ENCODE measurements at places on chromosomes 7 and 10. TPM values are rescaled to one million over a fixed set of nuclear protein-coding genes. Genes with fewer than 3 reads are reported as not detected.

Gene MLXIPL
- not detected for polyA plus RNA-seq

Gene ERLIN1
- polyA plus RNA-seq = 11.8 TPM

Gene LIPF
- polyA plus RNA-seq = not detected

Gene FGL2
- polyA plus RNA-seq = 4.1 TPM

Gene AKR1C4
- polyA plus RNA-seq = not detected

GRCh38 chr10:30436671-30437030 is 2.7 kb downstream of the MAP3K8 start:
- no peak for DNase-seq

- no peak for DNase-seq
These were observed 665 bp downstream of the INSYN2A start for GRCh38 chr10:127195571-127196281.

DNA sequence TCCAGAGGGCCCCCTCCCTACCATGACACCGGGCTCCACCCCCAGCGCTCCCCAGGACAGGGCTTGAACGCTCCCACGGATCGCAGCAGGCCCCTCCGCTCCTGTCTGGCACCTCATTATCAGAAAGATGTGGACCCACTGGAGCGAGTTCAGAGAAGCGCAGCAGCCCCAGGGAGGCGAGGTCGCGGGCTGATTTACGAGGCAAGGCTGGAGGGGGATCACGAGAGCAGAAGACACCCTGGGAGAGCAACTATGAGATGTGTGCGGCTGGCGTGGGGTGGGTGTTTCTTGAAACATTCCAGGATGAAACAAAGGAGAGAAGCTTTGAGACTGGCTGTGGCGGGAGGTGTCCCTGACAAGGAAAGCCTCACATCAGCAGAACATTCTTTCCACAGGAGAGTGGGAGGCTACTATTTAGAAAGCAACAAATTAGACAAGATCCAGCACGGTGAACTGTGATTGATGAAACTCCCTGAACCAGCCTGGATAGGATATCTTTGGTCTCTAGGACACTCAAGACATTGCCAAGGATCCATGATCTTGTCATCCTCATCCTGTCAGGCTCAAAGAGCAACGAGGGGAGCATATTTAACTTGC is 66.0 kb downstream of the JCAD start:
- no peak for DNase-seq

GRCh38 chr7:135942614-135943013 is 34.5 kb downstream of the MTPN start:
- no peak for DNase-seq

- DNase-seq = no peak
These were observed 64.5 kb upstream of the MRLN start for GRCh38 chr10:59817773-59818172.

- DNase-seq = no peak
These were observed 129.8 kb downstream of the DIP2C start for GRCh38 chr10:559767-560047.

DNA sequence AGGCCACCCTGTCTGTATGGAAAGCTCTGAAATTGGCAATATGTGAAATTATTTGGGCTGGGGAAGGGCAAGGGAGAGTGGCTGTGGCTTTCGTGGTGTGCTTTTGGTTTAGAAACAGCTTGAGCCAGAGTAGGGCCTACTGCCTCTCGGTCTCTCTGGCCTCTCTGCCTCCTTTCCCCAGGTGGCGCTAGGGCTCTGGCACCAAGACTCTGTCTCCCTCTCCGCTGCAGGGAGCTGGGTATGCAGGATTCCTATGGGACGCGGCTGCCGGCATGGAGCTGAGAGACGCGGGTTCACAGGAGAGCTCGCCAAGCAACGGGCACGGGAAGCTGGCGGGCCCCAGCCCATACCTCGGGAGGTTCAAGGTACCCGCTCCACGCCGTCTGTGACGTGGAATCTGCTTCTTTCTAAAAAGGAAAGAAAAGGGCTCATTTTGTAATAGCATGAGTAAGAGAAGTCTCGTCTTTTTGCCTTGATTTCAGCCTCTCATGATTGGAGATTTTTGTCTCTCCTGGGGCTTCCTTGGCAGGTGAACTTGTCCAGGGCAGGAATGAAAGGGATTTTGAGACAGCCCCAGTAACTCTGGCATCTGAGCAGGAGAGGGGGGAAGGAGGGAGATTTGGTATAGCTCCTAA is 105.1 kb upstream of the ANLN start:
- no peak for DNase-seq

DNA sequence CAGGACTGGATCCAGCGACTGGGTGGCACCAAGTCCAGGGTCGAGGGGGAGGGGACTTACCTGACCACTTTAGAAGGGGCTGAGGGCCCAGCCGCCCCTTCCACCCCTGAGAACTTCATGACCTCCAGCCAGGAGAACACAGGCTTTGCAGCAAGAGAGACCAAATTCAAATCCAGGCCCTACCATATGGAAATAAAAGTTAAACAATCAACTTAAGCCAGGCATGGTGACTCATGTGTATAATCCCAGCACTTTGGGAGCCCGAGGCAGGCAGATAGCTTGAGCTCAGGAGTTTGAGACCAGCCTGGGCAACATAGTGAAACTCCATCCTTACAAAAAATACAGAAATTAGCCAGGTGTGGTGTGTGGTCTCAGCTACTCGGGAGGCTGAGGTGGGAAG is 61.9 kb downstream of the COL13A1 start:
- DNase-seq = no peak

DNA sequence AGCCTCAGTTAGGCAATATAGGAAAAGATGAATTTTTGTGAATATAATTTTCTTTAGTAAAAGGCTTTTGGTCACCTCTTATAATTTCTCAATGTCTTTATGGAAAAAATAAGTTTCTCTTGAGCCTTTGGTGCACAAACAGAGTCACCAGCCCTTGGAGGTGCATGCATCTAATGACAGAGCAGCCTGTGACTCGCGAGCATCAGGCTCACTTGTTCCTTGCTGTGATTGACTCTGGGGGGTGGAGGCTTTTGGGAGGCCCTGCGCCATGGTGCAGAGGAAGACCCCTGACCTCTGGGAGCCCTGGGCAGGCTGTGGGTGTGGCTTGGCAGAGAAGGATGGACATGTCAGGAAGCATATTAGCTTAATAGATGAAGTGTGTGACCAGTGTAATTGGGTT is 60.2 kb downstream of the FIGNL1 start:
- DNase-seq = no peak

DNA sequence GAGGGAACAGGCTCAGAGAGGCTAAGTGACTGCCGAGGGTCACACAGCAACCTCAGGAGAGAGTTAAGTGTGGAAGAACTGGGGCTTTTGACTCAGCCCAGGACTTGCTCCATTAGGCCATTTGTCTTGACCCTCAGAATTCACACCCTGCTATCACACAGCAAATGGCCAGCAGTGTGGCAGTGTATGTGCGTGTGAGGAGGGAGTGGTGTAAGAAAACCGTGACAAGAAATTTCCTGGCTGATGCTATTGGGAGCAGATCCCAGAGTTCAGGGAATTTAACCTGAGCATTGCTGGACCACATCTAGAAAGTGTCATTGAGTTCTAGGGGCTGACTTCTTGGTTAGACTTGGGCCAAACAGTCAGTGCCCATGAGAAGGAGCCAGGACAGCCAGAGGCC is 18.4 kb downstream of the VWA2 start:
- DNase-seq = no peak

DNA sequence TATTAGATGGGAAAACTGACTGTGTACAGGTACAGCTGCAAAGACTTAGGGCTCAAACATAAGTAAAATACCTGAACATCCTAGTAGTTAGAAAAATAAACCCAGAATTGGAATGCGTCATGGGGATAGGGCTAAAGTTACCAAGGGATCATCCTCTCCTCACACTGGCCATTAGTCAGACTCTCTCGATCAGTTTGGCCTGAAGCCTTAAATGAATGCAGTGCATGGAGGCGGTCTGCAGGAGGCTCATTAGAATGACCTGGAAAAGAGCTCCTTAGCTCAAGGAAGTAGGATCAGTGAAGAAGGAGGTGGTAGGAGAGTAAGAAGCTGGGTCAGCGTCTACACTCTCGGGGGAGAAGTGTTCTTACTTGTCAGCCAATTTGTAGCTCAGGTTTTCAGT is 35.3 kb downstream of the DENND2A start:
- DNase-seq = no peak

DNA sequence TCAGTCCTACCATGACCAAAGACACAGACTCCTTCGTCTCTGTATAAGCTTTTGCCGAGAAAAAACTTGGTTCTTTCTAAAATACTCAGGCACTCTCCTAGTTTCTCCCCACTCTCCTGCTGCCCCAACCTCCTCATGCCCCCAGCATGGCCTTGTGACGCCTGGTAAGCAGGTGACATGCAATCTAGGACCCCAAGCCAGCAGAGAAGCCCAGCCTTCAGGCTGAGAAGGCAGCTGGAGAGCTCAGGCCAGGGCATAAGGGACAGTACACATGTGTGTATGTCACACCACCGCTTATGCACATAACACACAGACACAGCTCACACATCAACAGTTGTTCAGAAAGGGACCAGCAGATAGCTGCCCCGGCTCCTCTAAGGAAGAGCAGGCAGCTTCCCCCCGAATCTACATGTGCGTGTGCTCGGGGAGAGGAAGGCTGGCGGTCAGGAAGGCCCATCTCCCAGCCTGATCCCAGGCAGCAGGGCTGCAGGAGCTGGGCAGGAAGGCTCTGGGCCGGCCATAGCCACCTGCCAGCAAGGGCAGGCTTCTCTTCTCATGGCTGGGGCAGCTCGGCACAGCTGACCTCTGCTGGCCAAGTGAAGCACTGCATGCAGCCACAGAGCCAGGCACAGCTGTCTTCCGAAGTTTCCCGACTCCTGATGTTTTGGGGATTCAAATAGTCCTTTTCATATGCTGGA is 8.5 kb downstream of the DDX56 start:
- DNase-seq = peak; percentile 53

DNA sequence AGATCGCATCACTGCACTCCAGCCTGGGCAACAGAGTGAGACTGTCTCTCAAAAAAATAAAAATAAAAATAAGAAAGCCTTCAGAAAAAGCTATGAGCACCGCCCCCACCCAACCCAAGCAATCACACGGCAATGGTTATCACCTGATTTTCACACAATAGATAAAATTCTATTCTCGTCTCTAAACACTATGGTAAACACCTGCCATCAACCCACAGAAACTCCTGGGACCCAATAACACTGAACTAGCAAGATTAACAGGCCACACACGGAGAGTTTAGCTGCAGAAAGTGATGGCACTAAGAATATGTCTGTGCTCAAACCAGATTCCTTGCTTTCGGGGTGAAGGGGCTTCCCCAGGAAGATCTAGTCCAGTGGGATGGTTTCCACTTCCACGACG is 173.8 kb downstream of the DIP2C start:
- DNase-seq = no peak

DNA sequence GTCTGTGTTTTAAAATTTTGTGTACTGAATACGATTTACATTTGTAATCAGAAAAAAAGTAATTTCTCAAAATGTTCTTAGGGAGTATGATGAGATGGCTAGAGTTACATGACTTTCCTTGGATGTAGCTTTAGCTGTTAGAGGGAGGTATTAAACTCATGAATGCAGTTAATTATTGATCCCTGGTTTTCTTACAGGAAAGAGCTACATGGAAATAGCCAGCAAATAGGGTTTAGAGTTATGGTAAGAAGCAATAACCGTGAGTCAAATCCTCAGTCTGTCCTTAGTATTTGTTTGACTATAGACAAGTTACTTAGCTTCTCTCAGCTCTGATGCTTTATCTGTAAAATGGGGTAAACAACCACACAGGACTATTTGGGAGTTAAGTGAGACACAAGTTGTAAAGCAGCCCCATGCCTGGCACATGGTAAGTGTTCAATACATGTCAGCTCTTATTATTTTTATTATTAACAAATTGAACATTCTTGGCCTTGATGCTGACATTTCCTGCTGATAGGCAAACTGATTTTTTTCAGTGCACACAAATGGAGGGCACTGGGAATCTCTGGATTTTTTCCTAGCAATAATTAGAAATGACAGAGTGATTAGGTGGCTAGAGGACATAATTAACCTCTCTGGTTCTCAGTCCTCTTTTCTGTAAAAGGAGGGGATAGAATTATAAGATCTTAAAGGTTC is 204.5 kb upstream of the PHYHIPL start:
- DNase-seq = no peak

DNA sequence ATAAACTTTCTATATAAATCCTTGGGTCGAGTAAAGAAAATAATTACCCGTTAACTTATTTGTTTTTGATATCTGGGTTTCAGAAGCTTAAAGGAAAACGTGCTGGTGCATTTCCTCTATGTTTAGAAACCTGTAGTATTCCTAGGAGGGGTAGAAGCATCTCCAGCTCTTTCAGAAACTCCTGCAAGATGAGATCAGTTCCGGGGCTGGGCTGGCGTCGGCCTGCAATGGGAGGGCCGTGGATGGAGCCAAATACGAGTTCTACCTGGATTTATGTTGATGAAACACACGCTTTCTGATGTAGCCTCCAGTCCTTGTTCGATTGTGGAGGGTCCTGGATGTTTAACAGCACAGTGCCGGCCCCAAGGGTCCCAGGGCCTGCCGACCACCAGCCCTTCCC is 35.8 kb upstream of the DIP2C start:
- no peak for DNase-seq

- DNase-seq = no peak
These were observed 107.4 kb downstream of the SLIT1 start for GRCh38 chr10:97078261-97078937.

DNA sequence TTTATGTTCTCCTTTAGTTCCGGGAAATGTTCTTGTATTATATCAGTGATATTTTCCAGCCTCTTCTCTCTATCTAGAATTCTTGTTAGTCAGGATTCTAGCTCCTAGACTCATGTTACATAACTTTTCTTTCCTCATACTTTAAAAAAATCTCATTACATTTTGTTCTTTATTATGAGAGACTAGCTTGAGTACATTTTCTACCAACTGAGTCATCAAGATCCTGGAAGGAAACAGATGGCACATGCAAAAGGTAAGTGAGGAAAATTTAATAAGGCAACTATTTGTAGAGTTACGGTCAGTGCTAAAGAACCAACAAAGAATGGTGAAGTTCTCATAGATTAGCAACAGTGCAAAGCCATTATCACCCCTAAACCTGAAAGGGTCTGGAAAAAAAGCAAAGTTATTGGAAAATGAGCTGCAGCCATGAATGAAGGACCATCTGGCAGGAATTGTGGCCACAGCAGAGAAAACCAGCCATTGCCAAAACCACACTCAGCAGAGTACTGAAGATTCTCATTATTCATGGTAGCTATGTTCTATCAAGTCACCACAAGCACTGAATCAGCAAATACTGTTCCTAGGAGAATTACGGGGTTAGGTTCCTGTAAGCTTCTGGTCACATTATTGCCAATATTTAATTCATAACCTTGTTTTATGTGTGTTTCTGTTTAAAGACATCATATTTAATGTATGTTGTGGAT is 98.3 kb upstream of the C7orf33 start:
- DNase-seq = no peak

GRCh38 chr10:117139581-117140524 is 1.8 kb upstream of the VAX1 start:
- no peak for DNase-seq

GRCh38 chr10:68787813-68788212 is 39.5 kb upstream of the STOX1 start:
- no peak for DNase-seq

GRCh38 chr10:129678186-129678585 is 211.1 kb downstream of the MGMT start:
- no peak for DNase-seq

- no peak for DNase-seq
These were observed at the start of gene SNCG for GRCh38 chr10:86958116-86958900. TSS of gene SNCG (plus strand) at chr10:86958599. CDS start at chr10:86958698, 99 bp downstream.

GRCh38 chr10:78348411-78349164 is 314.9 kb downstream of the RPS24 start:
- no peak for DNase-seq
